Cortex of kidney (tissue), 1 donor: ENCODE measurements at places on chromosomes 4 and X.

GRCh38 chr4:13547485-13548041 lies 3.3 kb upstream of the NKX3-2 start:
- no peak for DNase-seq

DNA sequence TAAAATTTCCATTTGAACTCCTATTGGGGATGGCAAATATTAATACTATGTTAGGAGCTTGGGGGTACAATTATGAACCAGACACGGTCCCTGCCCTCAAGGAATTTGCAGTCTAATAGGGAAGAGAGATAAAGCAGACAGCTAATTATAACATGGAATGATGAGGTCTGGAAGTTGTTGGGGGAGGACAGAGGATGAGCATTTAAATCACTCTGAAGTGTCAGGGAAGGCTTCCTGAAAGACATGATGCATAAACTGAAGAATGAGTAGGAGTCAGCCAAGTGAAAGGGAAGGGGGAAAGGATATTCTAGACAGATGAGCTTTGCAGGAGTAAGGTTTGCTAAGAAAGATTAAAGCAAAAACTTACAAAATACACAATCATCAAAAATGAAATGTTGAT lies 15.9 kb downstream of the PLAC1 start:
- DNase-seq, result no peak

- DNase-seq, result no peak
Measured at GRCh38 chr4:185737489-185738037, 74.4 kb downstream of the SORBS2 start.

DNA sequence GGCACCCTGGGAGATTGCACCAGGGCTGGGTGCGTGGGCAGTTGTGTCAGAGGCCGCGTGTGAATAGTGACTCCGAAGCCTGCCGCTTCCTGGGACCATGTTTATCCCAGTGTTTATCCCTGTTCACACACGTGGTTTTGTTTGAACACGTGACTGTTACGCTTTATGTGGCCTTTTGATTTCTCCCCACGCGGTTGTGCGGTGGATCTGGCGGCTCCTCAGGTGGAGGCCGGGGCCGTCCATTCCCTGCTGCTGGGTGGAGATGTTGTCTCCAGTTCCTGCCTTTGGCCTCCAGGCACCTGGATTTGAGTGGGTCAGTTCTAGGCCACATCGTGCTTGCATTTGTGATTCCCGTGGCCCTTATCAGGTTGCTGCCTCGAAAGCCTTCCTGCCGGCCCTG lies 35.1 kb downstream of the NELFA start:
- DNase-seq, result no peak

DNA sequence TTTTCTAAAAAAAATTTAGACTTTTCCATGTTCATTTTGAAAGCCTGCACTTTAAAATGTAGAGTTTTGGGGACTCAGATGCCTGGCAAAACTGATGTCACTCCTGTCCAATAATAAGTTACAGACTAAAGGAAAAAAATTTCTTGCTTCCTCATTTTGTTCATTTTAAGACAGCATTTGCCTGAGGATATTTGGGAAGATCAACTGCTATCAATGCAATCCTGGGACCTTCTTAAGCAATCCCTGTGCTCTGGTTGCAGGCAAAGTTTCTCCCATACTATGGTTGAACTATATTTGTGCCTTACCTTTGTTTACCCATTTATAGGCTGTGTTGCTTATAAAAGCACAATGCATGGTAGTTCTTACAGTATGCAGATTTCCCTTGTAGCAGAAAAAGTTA lies 280.4 kb downstream of the CFAP47 start:
- no peak for DNase-seq

GRCh38 chrX:116384406-116384954 lies 51.9 kb upstream of the SLC6A14 start:
- no peak for DNase-seq

- no peak for DNase-seq
Measured at GRCh38 chr4:101288365-101289145, 58.8 kb downstream of the PPP3CA start.

GRCh38 chr4:25984266-25984665 lies 70.2 kb downstream of the SMIM20 start:
- DNase-seq, result no peak

DNA sequence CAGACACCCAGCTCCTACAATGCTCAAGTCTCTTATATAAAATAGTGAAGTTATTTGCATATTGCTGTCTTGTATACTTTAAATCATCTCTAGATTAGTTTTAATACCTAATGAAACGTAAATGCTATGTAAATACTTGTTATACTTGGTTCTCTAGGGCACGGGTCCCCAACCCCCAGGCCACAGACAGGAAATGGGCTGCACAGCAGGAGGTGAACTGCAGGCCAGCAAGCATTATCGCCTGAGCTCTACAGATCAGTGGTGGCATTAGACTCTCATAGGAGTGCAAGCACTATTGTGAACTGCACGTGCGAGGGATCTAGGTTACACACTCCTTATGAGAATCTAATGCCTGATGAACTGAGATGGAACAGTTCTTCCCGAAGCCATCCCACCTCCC lies 395.9 kb upstream of the EMCN start:
- no peak for DNase-seq

- no peak for DNase-seq
Measured at GRCh38 chr4:183984566-183984965, 79.5 kb downstream of the STOX2 start.

DNA sequence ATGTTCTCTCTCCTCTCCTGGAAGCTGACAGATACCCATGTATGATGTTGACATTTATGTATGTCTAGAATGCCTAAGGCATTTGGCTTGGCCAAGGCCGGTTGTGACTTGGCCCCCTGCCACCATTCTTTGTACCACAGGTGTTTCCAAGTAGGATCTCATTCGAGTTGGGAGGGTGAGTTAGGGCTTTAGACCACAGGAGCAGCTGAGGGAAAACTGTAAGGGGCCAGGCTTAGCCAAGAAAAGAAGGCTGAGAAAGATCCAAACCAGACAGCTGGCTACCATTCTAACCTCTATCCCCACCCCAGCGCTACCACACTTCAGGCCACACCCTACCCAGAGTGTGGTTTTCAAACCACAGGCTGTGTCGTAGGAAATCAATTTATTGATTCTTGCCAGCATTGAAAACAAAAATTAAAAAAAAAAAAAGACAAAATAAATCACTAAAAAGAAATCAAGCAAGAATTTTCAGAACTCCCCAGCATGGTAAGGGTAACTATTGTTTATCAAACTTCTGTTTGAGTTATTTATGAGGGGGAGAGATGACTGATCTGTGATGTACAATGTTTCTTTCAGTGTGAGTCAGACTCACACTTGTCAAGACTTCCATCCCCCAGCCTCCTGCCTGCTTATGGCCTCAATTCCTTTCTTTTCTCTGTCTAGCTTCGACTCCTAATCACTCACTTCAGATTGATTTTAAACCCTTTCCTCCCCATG lies 9.9 kb downstream of the TMSB4X start:
- DNase-seq, result no peak

- DNase-seq, result no peak
Measured at GRCh38 chr4:139665079-139665689, 435 bp upstream of the MGST2 start.

DNA sequence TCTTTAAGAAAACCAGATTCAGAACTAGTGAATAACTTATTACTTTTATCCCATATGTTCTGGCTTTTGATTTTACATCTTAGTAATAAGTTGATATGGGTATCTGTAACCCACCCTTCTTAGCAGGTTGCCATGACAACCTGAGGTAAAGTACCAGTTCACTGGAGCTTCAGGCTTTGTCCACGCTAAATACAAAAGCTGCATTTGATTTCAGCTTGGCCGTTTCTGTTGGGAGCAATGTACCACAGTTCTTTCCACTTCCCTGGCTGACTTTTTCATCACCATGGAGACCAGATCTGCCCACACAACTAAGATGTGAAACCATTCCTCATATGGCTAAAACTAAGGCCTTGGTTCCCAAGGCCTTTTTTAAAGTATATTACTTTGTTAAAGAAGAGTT lies 26.1 kb downstream of the KLHL34 start:
- DNase-seq, result no peak

- no peak for DNase-seq
Measured at GRCh38 chr4:15428611-15429010, 778 bp downstream of the C1QTNF7 start.

GRCh38 chr4:5707778-5708448 lies 446 bp downstream of the EVC2 start:
- no peak for DNase-seq
